ENCODE measurements at places on chromosomes 7 and 10. TPM values are rescaled to one million over a fixed set of nuclear protein-coding genes. Genes with fewer than 3 reads are reported as not detected.

The RADIL gene
- 0.25 TPM for total RNA-seq

The GRID2IP gene
- total RNA-seq = not detected

The PHF14 gene
- total RNA-seq = 11.8 TPM

The TRIM50 gene
- total RNA-seq = not detected

The CALML5 gene
- total RNA-seq = not detected

The PKD2L1 gene
- not detected for total RNA-seq

The GHRHR gene
- total RNA-seq = not detected

The SLC13A1 gene
- total RNA-seq = not detected

DNA sequence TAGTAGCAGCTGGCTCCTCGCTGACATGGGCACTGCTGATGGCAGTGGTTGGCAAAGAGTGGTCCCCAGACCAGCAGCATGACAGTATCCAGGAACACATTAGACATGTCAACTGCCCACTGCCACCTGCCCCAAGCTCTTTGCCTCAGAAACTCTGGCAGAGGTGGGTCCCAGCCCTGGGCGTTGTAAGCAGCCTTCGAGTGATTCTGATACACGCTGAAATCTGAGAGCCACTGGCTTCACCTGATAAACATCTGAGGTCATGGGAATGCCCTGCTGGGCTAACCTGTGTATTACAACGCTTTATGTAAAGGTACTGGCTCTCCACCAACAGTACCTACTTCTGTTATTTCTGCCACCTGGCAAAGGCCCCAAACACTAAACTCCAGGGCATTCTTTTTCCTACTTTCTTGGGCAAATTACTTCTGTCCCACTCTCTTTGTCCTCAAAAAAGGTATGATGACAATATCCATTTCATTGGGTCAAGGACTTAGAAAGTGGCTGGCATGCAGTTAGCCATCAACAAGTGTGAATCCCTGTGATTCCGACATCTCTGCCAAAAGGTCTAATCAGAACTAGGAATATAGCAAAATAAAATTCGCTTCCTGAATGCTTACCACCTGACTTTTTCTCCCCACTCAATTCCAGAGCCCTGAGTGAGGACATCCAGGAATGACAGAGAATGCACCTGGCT, 9.2 kb downstream of the SGMS1 start:
- no peak for DNase-seq

DNA sequence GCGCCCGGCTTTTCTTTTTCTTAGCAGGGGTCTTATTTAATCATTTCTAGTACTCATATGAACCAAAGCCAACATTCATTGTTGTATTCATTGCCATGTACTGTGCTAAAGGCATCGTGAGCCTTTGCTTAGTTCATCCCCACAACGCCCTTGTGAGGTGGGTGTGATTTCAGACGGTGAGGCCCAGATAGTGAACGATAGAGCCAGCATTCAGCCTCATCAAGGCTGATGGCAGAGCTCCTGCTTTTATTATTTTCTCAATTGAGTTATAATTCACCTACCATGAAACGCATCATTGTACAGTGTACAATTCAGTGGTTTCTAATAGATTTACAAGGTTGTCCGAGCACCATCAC, 50.1 kb downstream of the HK1 start:
- DNase-seq = no peak

DNA sequence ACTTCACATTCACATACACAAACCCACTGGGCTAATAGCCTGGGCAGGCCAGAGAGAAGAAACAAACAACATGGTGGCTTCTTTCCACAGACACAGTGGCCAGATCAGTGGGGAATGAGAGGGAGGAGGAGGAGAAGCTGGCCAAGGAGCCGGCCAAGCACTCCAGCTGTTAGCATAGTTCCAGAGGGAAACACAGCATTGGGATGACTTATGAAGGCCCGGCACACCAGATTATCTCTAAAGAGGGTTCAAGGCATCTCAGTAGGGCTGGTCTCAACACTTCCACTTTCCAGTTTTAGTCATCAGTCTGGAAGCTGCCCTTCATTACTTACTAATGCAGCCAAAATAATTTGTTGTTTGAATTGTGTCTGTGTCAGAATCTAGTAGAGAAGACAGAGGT, 42.1 kb upstream of the GPR26 start:
- DNase-seq = no peak

DNA sequence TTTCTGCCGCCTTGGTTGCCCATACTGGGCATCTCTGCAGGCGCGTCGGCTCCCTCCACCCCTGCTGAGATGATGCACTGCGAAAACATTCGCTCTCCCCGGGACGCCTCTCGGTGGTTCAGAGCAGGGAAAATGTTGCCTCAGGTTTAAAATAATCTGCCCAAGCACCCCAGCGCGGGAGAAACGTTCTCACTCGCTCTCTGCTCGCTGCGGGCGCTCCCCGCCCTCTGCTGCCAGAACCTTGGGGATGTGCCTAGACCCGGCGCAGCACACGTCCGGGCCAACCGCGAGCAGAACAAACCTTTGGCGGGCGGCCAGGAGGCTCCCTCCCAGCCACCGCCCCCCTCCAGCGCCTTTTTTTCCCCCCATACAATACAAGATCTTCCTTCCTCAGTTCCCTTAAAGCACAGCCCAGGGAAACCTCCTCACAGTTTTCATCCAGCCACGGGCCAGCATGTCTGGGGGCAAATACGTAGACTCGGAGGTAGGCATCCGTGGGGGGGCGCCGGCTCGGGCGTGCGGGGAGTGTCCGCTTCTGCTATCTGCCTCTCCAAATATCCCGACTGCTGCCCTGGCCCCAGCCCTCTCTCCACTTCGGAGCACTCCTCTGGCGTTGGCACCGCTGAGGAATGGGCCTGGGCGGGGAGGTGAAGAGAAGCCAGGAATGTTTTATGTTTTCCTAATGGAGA, at the start of gene CAV1:
Gene CAV1 (plus strand): TSS at position 428 of the 689 bp plus-strand sequence. CDS start 27 bp downstream, at position 455.
- peak; percentile 98 for DNase-seq
